ENCODE measurements at places on chromosomes 4 and X.
A peak's percentile ranks its signal among the peaks of the same experiment; 100 is the strongest.

GRCh38 chr4:74904509-74905065 is 28.3 kb upstream of the PARM1 start:
- DNase-seq = no peak

- DNase-seq = no peak
Measured at GRCh38 chrX:134602410-134602809, 55.9 kb downstream of the PLAC1 start.

DNA sequence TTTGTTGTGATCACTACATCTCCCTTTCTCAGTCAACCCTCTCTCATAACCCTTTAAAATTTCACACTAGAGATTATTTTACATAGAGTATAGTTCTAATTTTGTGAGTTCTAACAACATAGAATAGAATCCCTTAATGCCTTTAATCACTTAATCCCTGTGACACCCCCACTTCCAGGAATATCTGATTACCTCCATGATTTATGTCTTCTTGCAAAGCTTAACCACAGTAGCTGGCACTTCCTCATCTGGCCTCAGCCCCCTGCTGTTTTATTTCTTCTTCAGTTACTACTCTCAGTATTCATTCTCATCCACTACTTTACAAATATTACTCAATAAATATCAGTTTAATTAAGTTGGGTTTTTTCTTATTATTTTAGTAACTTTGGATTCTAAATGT is 340.9 kb downstream of the CENPC start:
- DNase-seq = no peak

- peak; percentile 85 for DNase-seq
Measured at GRCh38 chr4:153204247-153204671, at the start of gene TRIM2. TRIM2 (plus strand) TSS chr4:153204443; CDS start chr4:153204531, 88 bp downstream.

GRCh38 chr4:184417802-184418511 is 56.4 kb downstream of the IRF2 start:
- DNase-seq = peak; percentile 89

DNA sequence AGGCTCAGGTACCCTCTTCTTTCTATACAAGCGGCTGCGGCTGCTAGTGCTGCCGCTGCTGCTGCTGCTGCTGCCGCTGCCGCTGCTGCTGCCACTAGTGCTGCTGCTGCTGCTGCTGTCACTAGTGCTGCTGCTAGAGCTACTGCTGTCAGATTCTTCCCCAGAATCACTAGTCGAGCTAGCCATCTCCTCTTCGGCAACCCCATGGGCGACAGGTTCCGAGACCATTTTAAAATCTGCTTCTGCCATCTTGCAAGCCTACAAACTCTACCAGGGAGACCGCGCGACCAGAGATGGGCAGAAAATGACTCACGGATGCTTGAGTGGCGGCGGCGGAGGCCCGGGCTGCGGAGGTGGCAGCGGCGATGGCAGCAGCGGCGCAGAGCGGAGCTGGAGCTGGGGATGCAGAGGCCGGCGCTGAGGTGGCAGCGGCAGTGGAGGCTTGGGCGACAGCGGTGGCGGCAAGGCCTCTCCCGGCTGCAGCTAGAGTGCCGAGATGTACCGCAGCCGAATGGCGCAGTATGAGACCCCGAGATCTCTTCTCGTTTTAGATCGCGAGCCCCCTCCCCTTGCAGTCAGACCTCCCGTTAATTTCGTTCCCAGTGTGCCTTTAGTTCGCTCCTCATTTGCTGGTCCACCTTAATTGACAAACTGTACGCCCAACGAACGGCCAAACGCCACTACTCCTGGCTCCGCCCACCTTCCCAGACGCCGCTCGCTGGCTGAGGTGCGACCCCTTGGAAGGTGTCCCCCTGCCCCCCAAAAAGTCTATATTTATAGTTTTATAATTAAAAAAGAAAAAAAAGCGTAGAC is at the start of gene NAP1L3:
TSS of gene NAP1L3 (minus strand) at position 523 of the 813 bp plus-strand sequence. CDS start at position 249, 274 bp downstream.
- peak; percentile 84 for DNase-seq

GRCh38 chr4:13325744-13326143 is 158.4 kb downstream of the RAB28 start:
- DNase-seq = no peak

DNA sequence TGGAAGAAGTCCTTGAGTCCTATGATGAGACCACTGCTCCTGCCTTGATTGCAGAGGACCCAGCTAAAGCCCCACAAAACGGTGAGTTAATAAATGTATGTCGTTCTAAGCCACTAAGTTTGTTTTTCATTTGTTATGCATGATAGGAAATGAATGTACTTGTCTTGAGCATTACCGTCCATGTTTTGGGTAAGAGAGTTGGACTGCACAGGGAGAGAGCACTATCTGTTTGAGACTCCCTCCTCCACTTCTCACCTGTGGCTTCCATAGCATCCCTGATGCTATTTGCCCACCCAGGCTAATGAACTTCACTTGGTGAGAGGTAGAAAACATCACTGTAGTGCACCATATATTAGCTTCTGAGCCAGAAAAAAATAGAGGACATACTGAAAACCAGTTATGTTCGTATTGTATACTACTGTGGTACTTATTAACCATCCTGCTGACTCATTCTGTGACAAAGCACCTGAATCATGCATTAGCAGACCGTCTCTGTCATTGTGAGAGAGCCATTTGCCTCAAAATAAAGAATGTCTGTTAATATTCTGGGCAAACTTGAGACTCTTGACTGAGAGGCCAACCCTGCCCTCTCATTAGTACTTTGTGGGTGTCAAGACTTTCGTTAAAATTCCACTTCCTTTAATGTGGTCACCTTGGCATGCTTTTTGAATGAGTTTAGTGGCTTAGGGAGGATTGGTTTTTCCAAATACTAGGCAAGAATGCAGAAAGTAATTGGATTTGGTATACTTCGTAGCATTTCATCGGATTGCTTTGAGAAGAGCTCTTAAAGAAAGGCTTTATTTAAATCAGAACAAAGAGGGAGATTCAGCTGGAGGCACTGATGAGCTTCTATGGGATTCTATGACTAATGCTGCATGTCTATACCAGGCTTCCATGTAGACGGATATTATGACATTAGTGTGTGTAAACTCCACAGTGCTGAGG is 99.3 kb upstream of the GRPR start:
- peak; percentile 72 for DNase-seq

DNA sequence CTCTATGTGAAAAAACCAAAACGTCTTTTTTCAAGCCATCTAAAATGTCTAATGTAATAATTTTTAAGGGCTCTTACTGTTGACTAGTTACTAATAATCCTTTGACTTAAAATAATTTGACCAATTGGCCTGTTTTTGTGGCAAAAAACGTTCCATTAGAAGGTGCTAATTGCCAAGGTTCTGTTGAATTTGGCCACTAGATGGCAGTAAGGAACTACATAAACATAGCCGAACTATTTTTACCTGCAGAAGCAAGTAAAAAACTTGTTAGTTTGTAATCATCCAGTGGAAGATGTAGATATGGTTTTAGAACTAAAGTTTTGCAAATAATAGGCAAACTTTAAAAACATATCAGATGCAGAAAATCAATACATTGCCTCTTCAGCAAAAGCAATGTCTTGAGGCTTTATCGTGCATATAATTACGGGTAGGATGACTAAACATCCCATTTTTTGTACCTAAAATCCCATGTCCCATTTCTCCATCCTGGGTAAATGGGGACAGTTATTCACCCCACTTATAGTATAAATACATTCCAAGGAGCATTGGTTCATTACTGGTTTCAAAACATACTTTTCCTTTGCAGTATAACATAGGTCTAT is 57.6 kb downstream of the PROM1 start:
- peak; percentile 56 for DNase-seq

DNA sequence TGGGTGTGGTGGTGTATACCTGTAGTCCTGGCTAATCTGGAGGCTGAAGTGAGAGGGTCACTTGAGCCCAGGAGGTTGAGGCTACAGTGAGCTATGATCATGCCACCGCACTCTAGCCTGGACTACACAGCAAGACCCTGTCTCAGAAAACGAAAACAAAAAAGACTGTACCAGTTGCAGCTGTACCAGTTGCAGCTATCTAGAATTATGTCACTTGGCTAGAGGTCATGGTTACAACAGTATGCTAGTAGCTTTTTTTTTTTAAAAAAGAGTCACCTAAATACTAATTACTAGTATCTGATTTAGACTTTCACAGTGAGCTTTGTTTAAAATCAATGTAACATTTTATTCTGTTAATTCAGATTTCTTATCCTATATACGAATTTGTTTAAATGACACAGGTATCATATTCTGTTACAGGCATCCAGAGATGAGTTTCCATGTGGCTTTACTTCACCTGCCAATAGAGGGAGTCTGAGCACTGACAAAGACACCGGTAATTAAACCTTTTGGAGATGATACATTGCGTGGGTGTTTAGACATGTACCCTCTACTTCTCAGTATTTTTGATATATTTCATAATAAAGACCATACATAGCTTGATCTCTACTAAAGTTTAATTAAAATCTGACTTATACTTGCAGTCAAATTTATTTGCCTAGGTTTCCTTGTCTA is 100.2 kb upstream of the IL13RA1 start:
- DNase-seq = peak; percentile 1

- DNase-seq = peak; percentile 23
Measured at GRCh38 chrX:10617186-10617998, 3.0 kb downstream of the MID1 start.

- DNase-seq = no peak
Measured at GRCh38 chr4:2721586-2721985, 34.5 kb downstream of the TNIP2 start.

DNA sequence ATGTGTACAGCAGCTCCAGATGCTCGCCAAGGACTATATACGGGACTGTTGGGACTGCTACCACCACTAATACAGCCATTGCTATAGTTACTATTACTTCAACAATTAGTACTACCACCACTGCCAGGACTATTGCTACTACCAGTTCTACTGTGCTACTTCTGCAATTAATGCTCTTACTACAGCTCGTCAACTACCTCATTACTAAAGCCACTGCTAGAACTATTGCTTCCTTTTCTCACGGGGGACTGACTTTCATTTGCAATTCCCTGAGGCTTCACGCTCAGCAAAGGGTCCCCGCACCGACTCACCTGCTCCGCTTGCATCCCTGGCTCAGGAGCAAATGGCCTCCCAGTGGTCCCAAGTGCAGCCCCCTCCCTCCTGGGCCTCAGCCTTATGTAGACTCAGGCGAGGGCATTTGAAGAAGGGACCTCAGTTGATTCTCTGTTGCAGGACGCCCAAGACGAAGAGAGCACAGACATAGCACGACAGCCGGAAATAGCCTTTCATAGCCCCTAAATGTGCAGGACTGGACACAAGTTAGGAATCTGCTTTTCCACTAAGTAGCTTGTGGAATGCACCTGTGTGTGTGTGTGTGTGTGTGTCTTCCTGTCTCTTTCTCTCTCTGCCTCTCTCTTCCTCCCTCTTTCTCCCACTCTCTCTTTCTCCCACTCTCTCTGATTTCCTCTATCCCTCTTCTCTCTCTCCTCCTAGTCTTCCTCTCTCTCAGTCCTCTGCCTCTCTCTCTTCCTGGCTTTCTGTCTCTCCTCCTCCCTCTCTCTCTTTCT is 294.8 kb downstream of the ASMT start:
- no peak for DNase-seq

- DNase-seq = peak; percentile 39
Measured at GRCh38 chr4:129641179-129641578, 545.2 kb downstream of the C4orf33 start.

All from fibroblast of skin of right quadriceps (primary cell).